ENCODE measurements at places on chromosomes 6 and 20.

DNA sequence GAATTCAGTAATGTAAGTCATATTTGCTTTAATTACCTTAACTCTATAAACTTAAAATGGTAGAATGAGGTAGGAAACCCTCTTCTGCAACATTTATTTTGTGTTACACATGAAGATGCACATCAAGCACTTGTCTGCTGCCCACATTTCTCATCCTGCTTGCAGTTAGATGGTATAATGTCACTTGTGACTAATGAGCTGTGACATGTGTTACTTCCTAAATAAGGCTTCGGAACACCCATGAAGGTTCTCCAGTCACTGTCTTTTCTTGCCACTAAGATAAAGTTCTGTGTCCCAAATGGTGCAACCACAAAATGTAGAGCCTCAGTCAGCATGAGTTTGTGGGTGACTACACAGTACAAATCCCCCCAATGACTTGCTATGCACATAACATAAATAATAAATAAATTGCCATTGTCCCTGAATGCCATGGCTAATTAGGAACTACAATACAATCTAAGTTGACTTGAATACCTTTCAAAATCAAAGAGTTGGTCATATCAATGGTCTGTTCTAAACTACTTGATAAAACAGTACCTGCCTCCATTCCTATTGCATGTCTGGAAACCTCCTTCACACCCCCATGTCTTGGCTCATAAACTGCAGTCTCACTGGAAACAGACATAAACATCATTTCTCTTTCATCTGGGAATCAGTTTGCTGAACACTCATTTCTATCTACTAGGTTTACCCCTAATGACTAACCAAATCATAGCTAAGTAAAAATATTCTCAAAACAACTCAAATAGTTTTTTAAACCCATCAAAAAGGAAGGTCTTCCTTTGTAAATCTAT, 157.2 kb downstream of the PTPRK start:
- no peak for DNase-seq

DNA sequence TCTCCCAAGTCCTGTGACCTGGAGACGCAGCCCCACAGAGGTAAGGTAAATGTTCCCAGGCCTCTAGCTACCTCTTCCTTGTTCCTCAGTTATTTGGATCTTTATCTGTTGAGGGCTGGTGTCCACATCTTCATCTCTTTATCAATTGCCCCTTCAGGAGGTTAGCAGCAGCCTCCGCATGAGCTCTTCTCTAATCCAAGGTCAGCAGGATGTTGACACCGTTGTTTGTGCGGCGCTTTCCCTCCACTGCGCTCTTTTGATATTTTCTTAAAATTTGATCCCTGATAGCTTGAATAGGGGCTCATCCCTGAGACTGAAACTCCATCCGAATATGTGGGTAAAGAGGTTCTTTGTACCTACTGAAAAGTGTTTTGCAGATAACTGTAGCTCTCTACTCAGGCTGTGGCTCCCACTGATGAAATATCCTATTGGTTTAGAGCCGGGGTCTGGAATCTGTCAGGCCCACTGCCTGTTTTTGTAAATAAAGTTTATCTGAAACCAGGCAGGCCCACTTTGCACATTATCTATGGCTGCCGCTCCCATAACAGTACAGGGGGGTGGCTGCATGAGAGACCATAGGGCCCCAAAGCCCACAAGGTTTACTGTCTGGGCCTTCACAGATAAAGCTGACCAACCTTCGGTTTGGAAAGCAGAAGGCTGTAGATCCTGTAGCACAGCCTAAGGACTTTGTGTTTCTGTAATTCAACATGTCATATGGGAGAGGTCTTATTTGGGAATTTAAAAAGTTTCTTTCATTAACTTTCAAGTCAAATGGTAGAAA, 362.6 kb downstream of the QKI start:
- no peak for DNase-seq

DNA sequence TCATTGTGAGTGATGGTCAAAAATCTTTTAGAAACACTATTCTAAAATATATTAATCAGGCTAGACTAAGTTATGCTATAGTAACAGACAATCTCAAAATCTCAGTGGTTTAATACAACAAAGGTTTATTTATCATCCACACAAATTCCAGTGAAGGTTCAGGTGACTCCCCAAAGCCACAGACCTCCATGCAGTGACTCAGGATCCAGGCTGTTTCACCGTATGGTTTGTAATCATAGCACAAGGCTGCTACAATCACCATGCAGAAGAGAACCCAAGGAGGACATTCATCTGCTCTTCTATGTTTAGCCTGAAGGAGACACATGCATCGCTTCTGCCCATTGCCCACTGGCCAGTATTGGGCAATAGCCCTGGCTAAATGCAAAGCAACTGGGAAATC, 46.2 kb downstream of the BFSP1 start:
- DNase-seq = no peak

- DNase-seq = no peak
These were observed 118.3 kb downstream of the KHDRBS2 start for GRCh38 chr6:62167736-62168135.

GRCh38 chr6:68343901-68344300, 291.2 kb upstream of the ADGRB3 start:
- peak; percentile 82 for DNase-seq

GRCh38 chr20:12243327-12243726, 325.6 kb downstream of the BTBD3 start:
- no peak for DNase-seq
